ENCODE measurements at places on chromosomes 16 and 17.

DNA sequence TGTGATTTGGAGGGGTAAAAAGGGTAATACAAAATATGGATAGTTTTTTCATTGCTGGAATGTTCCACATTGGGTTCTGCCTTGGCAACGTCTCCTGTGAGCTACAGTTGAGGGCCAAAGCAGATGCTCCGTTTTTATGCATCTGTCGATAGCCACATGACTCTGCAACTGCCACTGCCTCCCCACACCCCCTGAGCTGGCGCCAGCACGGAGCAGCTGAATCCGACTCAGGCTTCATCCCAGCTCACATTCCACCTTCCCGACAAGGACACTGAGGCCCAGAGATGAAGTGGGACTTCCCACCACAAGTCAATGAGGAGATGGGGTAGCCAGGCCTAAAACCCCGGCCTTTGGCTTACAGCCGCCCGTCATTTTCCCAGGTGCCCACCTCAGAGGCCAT lies 334.1 kb downstream of the CDH13 start:
- no peak for DNase-seq

DNA sequence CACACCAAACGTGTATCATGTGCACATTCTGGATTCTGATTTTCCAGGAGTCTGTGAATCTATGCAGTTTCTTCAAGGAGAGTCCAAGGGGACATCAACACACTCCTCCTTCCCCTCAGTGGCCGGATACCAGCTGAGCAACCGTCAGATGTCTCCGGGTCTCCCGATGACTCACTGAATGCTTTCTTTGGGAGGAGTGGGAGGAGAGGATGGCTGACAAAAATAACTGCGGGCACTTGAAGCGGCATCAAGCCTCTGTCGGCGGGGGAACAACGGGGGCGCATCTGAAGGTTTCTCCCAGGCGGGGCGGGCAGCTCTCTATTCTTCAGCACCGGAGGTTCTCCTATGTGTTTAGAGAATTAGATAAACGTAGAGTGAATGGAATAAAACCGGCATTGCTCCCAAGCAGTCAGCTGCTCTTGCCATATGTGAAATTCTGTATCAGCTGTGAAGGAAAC lies 24.6 kb upstream of the LRRC75A start:
- DNase-seq, result no peak

DNA sequence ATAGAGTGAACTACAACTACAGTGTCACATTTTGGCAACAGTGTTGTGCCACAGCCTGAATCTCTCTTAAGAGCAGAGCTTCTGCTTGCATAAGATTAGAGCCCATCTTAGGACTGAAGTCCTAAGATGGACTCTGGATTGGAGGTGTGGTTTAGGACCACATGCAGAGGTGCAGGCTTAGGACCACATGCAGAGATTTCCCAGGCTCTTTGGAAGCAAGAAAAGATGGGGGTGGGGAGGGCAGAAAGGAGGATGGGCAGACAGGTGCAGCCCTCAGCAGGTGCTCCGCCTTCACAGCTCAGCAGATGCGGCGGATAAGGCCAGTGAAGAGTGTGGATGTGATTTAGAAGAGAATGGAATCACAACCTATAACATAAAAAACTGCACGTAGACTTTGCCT lies 128.7 kb downstream of the TANGO6 start:
- DNase-seq, result no peak

DNA sequence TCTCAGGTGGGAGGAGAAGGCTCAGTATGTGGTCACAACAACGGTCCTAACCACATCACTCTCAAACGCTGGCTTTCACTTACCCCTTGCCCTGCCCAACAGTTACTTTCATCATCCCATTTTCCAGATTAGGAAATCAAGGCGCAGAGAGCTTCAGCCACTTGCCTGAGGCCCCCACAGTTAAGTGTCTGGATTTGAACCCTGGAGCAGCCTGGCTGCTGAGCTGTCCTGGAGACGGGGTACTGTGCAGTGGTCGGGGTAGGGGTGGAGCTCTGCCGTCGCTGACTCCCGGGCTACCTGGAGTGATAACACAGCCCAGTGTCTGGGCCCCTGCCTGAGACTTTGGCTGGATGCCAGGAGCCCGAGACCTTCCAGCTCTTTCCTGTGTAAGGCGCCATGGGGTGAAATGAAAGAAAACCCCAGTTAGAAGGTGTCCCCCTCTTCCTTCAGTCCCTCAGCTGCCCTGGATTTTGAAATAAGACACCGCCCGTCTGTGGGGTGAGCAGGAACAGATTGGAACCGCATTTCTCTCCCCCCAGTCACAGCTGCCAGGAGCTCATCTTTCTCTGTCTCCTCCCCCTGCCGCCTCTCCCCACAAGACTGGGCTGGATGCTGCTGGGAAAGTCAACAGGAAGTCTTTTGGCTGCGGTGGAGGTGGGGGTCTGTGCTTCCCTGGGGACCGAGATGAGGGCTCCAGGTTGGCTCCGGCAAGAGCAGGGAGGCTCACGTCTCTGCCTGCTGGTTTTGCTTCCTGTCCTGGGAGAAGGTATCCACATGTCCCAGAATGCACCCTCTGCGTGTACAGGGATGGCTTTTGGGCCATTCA lies 280.2 kb downstream of the SEC14L1 start:
- no peak for DNase-seq

GRCh38 chr16:85926370-85926769 lies 27.4 kb downstream of the IRF8 start:
- no peak for DNase-seq

All from globus pallidus (tissue), 1 donor.